Globus pallidus (tissue), 1 donor: ENCODE measurements at places on chromosomes 5 and 9.
A peak's percentile ranks its signal among the peaks of the same experiment; 100 is the strongest.

- peak; percentile 45 for DNase-seq
These were observed 6.6 kb downstream of the GALNT10 start for GRCh38 chr5:154196955-154197652.

GRCh38 chr9:136944212-136944518 is 373 bp downstream of the FBXW5 start:
- peak; percentile 51 for DNase-seq

DNA sequence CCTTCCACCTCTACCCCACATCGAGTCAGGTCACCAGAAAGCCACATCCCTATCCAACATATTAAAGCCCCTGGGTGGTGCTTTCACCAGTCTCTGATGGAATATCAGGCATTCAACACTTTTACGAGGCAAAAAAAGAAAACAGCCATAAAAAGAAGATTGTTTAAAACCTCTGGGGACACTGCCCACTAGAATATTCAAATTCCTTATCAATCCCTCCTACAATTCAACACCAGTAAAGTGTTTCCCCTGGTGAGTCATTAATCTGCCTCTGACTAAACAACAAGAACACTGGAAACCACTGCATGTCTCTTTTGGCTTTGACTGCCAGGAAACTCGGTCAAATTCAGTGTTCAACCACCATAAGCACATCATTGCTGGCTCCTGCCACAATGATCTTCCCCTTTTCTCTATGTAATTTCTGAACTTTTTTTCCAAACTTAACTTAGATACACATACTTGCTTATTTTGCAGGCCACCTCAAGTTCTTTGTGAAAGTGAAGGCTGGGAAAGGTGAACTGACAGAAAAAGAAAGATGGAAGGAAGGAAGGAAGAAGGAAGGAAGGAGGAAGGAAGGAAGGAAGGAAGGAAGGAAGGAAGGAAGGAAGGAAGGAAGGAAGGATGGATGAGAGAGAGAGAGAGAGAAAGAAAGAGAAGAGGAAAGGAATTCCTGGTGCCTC is 105.3 kb downstream of the PAX5 start:
- DNase-seq = no peak

DNA sequence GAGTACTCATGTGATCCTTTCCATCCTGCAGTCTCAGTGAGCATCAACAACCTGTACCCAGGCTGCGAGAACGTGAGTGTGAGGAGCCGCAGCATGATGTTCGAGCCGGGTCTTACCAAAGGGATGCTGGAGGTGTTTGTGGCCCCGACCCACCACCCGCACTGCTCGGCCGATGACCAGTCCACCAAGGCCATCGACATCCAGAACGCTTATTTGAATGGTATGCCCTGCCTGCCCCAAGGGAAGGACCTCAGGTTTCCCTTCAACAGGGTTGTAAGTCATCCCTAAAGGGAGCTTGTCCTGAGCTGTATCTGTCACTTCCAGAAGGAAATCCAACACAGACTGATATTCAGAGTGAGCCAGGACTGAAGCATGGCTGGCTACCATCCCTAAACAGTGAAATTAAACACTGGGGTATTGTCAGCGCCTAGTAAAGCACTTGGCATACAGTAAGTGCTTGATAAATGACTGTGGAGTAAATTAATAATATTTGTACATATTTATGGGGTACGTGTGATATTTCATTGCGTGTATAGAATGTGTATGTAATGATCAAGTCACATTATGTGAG is 39.3 kb upstream of the CTSL start:
- DNase-seq = peak; percentile 61

GRCh38 chr5:14342306-14342705 is 199.2 kb downstream of the TRIO start:
- DNase-seq = no peak

- DNase-seq = no peak
These were observed 75.5 kb upstream of the PUM3 start for GRCh38 chr9:2919347-2919746.

DNA sequence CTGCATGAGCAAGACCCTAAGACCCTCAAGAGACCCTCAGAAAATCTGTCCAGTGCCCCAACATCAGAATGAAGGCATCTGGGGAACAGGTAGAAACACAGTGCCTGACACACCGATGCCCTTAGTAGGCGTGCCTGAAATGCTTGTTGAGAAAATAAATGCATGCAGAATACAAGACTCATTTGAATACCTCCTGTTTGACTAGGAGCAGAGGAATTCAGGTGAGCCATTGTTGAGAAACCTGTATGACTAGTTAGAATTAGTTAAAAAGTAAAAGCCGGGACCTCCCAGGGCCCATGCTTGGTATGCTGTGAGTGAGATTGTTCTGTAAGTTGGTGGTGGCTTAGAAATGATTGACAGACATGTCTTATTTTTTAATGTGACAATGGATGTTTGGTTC is 55.0 kb downstream of the WWC1 start:
- DNase-seq = no peak
